Stimulated activated CD4-positive, alpha-beta T cell treated with anti-CD3 and anti-CD28 coated beads, Interleukin-4, amount 100 ng/mL, for 1 hour (primary cell): ENCODE measurements at places on chromosomes 2 and 18.

- DNase-seq: no peak
Measured at GRCh38 chr2:205323929-205324328, 358.4 kb upstream of the NRP2 start.

DNA sequence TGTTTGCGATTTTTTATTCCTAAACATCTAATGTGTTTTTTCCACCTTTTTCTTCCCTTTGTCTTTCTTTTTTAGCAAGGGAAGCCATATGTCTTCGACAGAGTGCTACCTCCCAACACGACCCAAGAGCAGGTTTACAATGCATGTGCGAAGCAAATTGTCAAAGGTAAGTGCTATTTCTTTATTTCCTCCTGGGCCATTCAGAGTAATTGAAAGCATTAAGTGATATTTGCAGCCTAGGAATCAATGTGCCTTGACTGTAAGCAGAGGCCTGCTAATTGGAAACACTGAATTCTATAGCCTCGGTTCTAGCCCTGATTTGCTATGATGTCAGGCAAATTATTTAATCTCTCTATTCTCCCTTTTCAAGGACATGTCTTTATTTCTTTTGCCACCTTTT is 47.0 kb downstream of the KIF5C start:
- DNase-seq: no peak

DNA sequence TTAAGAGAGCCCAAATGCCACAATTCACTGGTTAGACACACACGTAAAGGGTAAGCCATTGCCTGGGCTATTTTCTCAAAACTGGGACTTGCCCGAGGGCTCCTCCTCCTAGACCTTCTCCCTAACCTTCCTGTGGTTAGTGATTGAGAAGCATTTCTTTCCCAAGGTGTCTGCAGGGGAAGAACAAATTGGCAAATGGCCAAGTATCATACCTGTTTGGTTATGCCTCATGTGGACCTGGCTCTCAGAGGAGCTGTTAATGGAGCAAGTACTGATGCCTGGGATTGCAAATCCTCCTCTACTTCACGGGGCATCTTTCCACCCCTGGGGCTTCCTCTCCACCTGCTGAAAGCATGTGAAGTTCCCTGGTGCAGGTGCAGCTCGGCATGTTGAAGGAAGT is 187.5 kb upstream of the CYRIA start:
- DNase-seq: no peak

- DNase-seq: peak; percentile 17
Measured at GRCh38 chr2:113104054-113104611, 23.3 kb upstream of the IL1RN start.

DNA sequence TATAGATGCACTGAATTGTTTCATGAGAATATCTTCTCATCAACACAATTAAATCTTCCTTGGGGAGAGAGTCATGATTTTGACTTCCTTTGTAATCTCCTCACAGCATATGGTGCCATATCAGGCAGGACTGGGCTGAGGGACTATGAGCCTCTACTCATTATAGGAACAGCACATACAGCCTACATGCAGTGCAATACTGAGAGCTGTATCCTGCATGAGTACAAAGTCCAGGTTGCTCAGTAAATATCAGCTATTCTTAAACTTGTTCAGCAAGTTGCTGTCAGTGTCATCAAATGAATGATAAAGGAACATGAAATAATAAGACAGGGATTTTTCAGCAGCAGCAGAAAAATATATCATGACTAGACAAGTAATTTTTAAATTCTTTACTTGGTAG is 10.8 kb downstream of the DLGAP1 start:
- DNase-seq: no peak

- DNase-seq: peak; percentile 11
Measured at GRCh38 chr2:33477473-33478468, 1.3 kb downstream of the RASGRP3 start.

GRCh38 chr18:45621061-45621511 is 5.8 kb downstream of the SLC14A2 start:
- peak; percentile 22 for DNase-seq

DNA sequence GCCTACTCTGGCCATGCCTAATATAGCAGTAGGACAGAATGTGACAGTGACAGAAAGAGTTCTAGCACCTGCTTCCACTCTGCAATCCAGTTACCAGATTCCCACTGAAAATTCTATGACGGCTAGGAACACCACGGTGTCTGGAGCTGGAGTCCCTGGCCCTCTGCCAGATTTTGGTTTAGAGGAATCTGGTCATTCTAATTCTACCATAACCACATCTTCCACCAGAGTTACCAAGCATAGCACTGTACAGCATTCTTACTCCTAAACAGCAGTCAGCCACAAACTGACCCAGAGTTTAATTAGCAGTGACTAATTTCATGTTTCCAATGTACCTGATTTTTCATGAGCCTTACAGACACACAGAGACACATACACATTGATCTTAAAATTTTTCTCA is 45.2 kb upstream of the TTR start:
- DNase-seq: no peak

DNA sequence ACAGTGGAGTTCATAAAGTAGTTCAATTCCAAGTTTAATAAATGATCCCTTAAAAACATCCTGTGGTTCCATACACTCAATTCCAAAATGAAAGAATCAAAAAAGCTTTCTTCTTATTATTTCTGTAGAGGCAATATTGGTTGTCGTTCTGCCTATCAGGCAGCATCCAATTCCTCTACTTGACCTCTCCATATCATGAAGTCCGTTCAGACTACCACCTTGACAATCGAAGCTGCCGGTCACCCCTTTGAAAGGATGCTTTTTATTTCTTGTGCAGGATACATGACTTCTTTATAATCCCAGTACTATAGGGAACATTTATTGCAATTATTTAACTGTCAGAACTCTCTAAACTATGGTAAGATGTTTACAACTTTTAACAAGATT is 3.3 kb upstream of the KCTD1 start:
- DNase-seq: no peak

GRCh38 chr2:121527009-121527682 is 3.5 kb upstream of the RNU4ATAC start:
- peak; percentile 35 for DNase-seq

GRCh38 chr2:231920366-231920765 is 5.8 kb downstream of the NPPC start:
- DNase-seq: no peak

DNA sequence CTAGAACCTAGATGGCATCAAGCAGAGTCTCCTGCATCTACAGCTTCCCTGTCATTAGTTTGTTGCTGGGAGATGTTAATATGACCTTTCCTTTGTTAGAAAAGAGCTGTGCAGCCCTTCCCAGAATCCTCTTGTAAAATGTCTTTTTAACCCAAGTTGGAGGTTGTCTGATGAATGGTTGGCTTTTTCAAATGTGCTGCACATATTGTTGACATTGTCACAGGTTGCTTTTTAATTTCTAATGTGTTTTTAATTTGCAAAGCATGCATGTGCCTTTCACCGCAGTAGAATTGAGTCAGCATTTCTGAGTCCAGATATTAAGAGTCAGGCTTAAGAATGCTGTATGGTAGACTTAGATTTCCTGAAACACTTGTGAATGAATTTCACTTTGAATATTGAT is 120.8 kb downstream of the GREB1L start:
- DNase-seq: no peak

DNA sequence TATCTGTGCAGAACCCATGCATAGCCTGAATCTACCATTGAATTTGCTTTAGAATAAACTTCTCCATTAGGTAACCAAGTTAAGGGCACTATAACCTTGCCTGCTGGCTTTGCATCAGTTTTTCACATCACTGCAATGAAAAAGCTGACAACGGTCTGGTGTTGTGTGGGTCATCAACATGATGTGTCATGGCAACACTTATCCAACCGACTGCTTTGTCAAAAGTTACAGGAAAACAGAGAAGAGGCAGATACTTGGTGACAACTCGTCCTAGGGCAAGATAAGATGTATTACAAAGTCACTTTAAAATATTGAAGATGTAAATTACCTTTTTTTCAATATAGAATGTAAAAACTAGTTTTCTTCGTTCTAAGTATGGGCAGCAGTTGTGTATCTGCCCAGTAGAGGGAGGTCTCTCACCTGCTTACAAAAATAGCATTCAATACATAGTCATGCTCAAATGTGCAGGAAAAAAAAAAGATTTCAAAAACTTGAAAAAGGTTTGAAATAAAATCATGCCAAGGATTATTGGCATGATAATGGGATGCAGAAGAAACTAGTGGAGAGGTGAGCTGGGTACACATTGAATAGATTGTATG is 96.3 kb downstream of the EVA1A start:
- no peak for DNase-seq

- DNase-seq: no peak
Measured at GRCh38 chr2:61710711-61711110, 143.1 kb downstream of the FAM161A start.

DNA sequence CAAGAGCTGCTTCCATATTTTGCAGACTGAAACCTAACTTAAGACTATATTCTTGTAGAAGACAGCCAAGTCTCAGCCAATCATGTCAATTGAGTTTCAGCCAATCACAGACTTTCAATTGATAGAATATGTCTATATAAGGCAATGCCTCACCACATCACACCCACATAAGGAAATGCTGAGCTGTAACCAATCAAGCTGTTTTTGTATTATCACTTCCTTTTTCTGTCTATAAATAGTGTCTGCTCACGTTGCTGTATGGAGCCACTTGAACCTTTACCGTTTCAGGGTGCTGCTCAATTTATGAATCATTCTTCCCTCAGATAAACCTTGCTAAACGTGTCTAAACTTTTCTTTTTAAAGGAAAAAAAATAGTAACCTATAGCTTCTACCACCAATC is 1554.4 kb upstream of the LRRTM1 start:
- no peak for DNase-seq

- DNase-seq: no peak
Measured at GRCh38 chr2:132871831-132872230, 201.8 kb upstream of the LYPD1 start.

DNA sequence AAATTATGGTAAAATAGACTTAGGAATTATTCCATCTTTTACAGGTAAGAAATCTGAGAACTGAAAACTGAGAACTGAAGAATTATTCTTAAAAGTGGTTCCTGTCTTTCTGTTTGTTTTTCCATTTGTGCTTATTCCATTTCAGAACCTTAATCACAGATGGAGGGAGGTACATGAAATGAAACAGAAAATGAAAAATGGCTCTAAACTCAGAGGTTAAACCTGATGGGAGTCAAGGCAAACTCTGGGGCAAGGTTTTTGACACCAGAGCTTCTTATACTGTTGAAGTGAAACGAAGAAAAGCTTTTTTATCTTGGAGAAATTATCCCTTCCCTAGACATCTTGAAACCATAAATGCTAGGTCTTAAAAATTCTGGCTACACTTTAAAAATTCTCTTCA is 182.1 kb downstream of the ZNF804A start:
- DNase-seq: no peak

- DNase-seq: no peak
Measured at GRCh38 chr18:7683753-7684152, 116.6 kb downstream of the PTPRM start.

DNA sequence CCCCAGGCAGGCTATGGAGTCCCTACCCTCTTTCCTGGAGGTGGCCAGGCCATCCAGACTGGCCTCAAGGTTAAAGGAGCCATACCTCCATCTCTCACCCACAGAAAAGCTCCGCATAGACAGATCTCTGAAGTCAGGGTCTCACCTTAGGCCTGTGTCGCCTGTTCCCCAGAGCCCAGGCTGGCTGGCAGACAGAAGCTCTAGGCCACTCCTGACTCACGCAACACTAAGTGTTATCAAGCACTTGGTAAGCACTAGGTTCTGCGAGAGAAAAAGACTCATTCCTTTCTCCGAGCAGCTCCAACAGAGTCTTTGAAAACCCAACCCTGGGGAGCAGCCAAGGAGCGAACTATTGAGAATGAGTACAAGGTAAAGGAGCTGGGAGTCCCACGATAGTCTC is 6.1 kb downstream of the SMAD7 start:
- DNase-seq: no peak

GRCh38 chr2:223989206-223989855 is 32.1 kb downstream of the MRPL44 start:
- DNase-seq: no peak

GRCh38 chr2:196670342-196670741 is 30.8 kb downstream of the CCDC150 start:
- no peak for DNase-seq

- no peak for DNase-seq
Measured at GRCh38 chr18:3081584-3081991, 68.6 kb upstream of the LPIN2 start.

DNA sequence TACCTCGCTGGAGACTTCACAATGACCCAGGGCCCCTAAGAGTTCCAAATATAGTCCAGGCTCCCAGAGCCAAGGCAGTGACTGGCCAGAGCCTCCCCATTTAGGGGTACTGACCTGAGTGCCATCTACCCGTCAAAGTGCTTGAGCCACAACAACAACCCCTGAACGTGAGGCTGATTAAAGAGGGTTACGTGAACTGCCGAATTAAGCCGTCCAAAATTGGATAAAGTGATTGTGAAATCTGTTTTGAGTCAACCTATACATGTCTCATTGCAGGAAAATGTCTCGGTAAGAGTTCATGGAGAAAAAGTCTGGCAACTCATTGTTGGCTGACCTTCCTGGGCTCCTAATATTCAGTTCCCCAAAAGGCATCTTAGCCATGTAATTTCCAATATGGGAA is 116.3 kb downstream of the TTC32 start:
- no peak for DNase-seq

DNA sequence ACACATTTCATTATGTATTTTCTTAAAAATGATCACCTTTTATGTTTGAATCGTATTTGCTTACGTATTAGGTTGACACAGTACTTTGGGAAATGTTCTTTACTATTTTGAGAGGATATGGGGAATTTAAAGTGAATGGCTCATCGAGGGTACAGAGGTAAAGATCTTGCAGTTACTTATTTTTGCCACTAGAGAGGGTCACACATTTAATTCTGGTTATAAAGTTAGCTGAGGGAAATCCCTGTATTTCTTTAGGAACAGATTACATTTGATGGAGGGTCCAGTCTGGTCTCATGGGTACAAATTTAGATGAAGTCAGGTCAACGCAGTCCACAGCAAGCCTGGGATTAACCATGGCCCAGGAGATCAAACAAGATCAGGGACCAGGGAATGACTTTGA is 24.5 kb downstream of the DYNC2LI1 start:
- no peak for DNase-seq

DNA sequence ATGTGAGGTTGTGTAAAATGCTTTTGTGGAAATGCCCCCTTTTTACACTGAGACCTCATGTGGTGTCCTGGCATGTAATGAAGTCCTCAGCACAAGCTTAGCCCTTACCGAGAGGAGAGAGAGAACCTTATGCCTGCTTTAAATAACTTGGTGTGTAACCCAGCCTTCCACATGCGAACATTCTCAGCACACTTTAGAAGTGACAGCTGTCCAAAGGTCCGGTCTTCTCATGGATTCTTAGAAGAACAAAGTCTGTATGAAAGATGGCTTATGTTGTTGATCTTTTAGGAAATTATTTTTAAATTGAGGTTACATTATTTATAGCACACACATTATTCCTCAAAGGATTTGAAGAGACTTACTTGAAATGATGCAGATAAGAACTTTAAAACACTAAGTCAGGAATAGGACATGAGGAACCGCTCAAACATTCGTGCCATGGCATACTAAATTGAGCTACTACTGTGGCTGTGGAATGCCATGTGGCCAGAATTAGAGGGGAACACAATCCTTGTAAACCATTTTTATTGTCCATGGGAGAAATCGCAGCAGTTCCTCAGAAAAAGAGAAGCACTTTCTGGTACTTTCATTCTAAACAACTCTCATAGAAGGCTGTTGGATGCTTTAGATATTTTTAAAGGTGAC is 79.6 kb downstream of the WDSUB1 start:
- DNase-seq: no peak
